Activated naive CD8-positive, alpha-beta T cell treated with anti-CD3 and anti-CD28 coated beads, Interleukin-2, amount 10 ng/mL, durations not matched to agents 7 days and 5 days (primary cell): ENCODE measurements at places on chromosomes 4 and X.

- no peaks in the 10 kb centered on the region for H3K4me1 ChIP-seq
- H3K27ac ChIP-seq = no peak overlapping the region
Measured at GRCh38 chr4:110108422-110108821, 90.0 kb downstream of the ELOVL6 start.

GRCh38 chr4:47010347-47010911, 17.0 kb upstream of the GABRA4 start:
- peak overlapping the region; percentile 74 for H3K27ac ChIP-seq
- H3K27me3 ChIP-seq = no peaks in the 10 kb centered on the region
- H3K4me3 ChIP-seq = peak overlapping the region; percentile 53
- peaks cover 8% of the 10 kb centered on the region for H3K4me1 ChIP-seq

DNA sequence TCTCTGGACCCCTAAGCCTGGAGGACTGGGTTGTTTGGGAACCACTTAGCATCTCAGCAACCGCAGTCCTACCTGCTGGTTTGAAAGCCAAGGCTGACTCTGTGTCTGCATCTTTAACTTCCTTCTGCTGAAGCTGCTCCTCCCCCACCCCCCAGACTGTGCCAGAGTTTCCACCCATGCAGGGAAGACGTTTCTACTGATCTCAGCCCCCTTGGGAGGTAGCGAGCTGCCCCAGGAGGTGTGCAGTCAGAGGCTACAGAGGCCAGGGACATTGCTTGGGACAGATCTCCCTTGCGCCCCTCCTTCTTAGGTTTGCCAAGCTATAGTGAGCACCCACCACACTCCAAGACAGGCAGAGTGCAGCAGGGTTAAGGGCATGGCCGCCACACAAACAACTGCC, 4.7 kb upstream of the FATE1 start:
- no peak for DNase-seq
- H3K27me3 ChIP-seq = no peaks in the 10 kb centered on the region
- H3K36me3 ChIP-seq = no peaks in the 10 kb centered on the region
- H3K4me1 ChIP-seq = no peaks in the 10 kb centered on the region
- no peak overlapping the region for H3K27ac ChIP-seq
- no peak overlapping the region for H3K4me3 ChIP-seq

DNA sequence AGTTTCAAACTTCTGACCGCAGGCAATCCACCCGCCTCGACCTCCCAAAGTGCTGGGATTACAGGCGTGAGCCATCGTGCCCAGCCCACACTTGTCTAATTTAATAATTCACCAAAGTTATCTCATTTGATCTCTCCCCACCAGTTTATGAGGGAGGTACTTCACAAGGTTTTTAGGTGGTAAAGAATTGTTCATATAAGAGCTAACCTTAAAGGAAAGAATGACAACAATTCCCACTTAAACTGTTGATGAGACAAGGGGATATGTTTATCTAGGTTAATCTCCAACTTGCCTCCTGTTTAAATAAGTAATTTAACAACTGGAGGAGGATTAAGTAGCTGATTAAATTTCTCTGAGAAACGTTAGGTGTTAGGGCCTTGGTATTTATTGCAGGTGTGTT, 117.6 kb upstream of the CBLL2 start:
- H3K4me3 ChIP-seq = no peak overlapping the region
- no peak for DNase-seq
- H3K27me3 ChIP-seq = peaks cover 2% of the 10 kb centered on the region
- no peak overlapping the region for H3K27ac ChIP-seq

GRCh38 chr4:130053723-130054122, 957.8 kb downstream of the C4orf33 start:
- H3K27me3 ChIP-seq = no peaks in the 10 kb centered on the region
- H3K4me1 ChIP-seq = no peaks in the 10 kb centered on the region
- no peak overlapping the region for H3K4me3 ChIP-seq
- no peak for DNase-seq
- no peak overlapping the region for H3K27ac ChIP-seq
- H3K36me3 ChIP-seq = no peaks in the 10 kb centered on the region

GRCh38 chr4:116342143-116342542, 743.2 kb downstream of the TRAM1L1 start:
- no peaks in the 10 kb centered on the region for H3K36me3 ChIP-seq
- no peak overlapping the region for H3K27ac ChIP-seq
- no peaks in the 10 kb centered on the region for H3K27me3 ChIP-seq
- no peak for DNase-seq

- H3K4me1 ChIP-seq = no peaks in the 10 kb centered on the region
- H3K36me3 ChIP-seq = no peaks in the 10 kb centered on the region
- no peak overlapping the region for H3K27ac ChIP-seq
- no peak for DNase-seq
- H3K4me3 ChIP-seq = no peak overlapping the region
Measured at GRCh38 chr4:10201381-10202223, 85.0 kb upstream of the WDR1 start.

GRCh38 chrX:20529301-20529700, 262.6 kb upstream of the RPS6KA3 start:
- DNase-seq = no peak
- no peak overlapping the region for H3K4me3 ChIP-seq
- H3K27me3 ChIP-seq = peaks cover 38% of the 10 kb centered on the region
- peaks cover 11% of the 10 kb centered on the region for H3K4me1 ChIP-seq

- no peaks in the 10 kb centered on the region for H3K27me3 ChIP-seq
- H3K27ac ChIP-seq = no peak overlapping the region
- DNase-seq = no peak
- H3K4me3 ChIP-seq = no peak overlapping the region
Measured at GRCh38 chrX:91039777-91040176, 394.9 kb upstream of the PABPC5 start.

- no peaks in the 10 kb centered on the region for H3K36me3 ChIP-seq
- peaks cover 15% of the 10 kb centered on the region for H3K27me3 ChIP-seq
- H3K4me3 ChIP-seq = no peak overlapping the region
- no peak for DNase-seq
- H3K27ac ChIP-seq = no peak overlapping the region
- no peaks in the 10 kb centered on the region for H3K4me1 ChIP-seq
Measured at GRCh38 chr4:169025184-169025583, 15.1 kb upstream of the CBR4 start.

DNA sequence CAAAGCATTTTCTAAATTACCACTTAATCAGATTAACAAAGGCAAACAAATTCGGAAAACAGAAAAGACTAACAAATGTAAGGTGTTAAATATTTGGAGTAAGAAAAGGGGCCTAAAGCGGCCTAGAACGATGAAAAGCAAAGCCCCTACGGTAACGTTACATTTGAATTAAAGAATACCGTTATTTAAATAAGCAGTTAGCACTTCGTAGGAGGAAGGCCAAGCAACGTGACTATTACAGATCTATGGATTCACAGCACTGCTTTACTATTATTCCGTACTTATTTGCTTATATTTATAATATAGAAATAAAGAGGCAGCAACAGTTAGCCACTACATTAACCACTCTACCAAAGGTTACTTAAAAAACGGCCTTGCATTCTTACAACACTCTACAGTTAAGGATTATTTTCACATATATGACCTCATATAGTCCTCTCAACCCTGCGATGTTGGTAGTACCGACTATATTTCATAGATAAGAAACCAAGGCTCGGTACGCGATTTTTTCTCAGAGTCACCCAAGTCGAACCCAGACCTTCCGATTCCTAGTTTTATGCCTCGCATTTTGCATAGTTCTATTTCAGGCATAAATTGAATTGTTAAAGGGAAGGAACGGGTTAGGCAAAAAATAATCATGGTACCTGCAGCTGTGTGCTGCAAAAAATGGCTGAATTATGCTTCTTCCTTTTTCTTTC, 2.9 kb downstream of the KLHL15 start:
- peaks cover 16% of the 10 kb centered on the region for H3K4me1 ChIP-seq
- peak overlapping the region; percentile 96 for H3K4me3 ChIP-seq
- DNase-seq = no peak
- H3K36me3 ChIP-seq = peaks cover 9% of the 10 kb centered on the region

- H3K36me3 ChIP-seq = no peaks in the 10 kb centered on the region
- no peak overlapping the region for H3K4me3 ChIP-seq
- H3K4me1 ChIP-seq = no peaks in the 10 kb centered on the region
- H3K27ac ChIP-seq = no peak overlapping the region
Measured at GRCh38 chrX:131271274-131271673, 17.8 kb downstream of the IGSF1 start.

- H3K4me1 ChIP-seq = no peaks in the 10 kb centered on the region
- DNase-seq = no peak
- H3K27me3 ChIP-seq = no peaks in the 10 kb centered on the region
- no peak overlapping the region for H3K27ac ChIP-seq
- H3K4me3 ChIP-seq = no peak overlapping the region
- no peaks in the 10 kb centered on the region for H3K36me3 ChIP-seq
Measured at GRCh38 chr4:159748834-159749444, 646.1 kb downstream of the RAPGEF2 start.

GRCh38 chrX:48648336-48648751, 35.3 kb upstream of the WAS start:
- DNase-seq = no peak
- H3K36me3 ChIP-seq = no peaks in the 10 kb centered on the region
- H3K4me3 ChIP-seq = no peak overlapping the region
- H3K4me1 ChIP-seq = peaks cover 3% of the 10 kb centered on the region

- no peaks in the 10 kb centered on the region for H3K36me3 ChIP-seq
- no peak overlapping the region for H3K27ac ChIP-seq
- no peak overlapping the region for H3K4me3 ChIP-seq
- DNase-seq = no peak
- H3K27me3 ChIP-seq = no peaks in the 10 kb centered on the region
- peaks cover 4% of the 10 kb centered on the region for H3K4me1 ChIP-seq
Measured at GRCh38 chrX:50003927-50004326, 81.5 kb downstream of the CLCN5 start.

- no peaks in the 10 kb centered on the region for H3K36me3 ChIP-seq
- H3K27me3 ChIP-seq = peaks cover 21% of the 10 kb centered on the region
- H3K4me1 ChIP-seq = no peaks in the 10 kb centered on the region
- no peak overlapping the region for H3K27ac ChIP-seq
Measured at GRCh38 chr4:168593399-168593798, 96.5 kb downstream of the PALLD start.

- H3K4me3 ChIP-seq = no peak overlapping the region
- H3K4me1 ChIP-seq = no peaks in the 10 kb centered on the region
- no peaks in the 10 kb centered on the region for H3K36me3 ChIP-seq
- no peak for DNase-seq
- peaks cover 5% of the 10 kb centered on the region for H3K27me3 ChIP-seq
- H3K27ac ChIP-seq = no peak overlapping the region
Measured at GRCh38 chr4:100989401-100989800, 357.9 kb downstream of the PPP3CA start.

DNA sequence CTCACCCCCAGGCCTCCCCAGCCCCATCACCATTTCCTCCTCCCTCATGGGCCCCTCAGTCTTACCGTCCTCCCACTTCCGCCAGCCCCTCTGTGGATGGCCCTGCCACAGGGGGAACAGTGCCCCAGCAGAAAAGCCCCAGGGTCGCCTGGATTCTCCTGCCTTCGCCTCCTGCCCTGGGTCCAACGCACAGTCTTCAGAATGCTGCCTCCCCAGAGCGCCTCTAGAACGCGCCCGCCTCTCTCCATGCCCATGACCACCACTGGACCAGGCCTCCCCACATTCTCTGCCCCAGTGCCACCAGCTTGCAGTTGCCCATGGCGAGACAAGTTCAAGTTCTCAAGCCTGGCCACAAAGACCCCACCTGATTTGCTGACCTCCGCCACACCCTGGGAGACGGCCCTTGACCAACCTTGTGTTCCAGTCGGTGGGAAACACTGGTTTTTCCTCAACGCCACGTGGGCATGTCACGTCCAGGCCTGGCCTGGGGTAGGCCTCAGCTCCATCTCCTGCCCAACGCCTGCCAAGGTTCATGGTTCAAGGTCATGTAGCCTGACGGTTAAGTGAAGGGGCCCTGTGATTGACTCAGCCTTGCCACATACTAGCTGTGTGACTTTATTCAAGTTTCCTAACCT, 634 bp upstream of the PLXNB3 start:
- no peak overlapping the region for H3K27ac ChIP-seq
- no peak overlapping the region for H3K4me3 ChIP-seq
- no peak for DNase-seq
- H3K36me3 ChIP-seq = no peaks in the 10 kb centered on the region
- no peaks in the 10 kb centered on the region for H3K27me3 ChIP-seq

DNA sequence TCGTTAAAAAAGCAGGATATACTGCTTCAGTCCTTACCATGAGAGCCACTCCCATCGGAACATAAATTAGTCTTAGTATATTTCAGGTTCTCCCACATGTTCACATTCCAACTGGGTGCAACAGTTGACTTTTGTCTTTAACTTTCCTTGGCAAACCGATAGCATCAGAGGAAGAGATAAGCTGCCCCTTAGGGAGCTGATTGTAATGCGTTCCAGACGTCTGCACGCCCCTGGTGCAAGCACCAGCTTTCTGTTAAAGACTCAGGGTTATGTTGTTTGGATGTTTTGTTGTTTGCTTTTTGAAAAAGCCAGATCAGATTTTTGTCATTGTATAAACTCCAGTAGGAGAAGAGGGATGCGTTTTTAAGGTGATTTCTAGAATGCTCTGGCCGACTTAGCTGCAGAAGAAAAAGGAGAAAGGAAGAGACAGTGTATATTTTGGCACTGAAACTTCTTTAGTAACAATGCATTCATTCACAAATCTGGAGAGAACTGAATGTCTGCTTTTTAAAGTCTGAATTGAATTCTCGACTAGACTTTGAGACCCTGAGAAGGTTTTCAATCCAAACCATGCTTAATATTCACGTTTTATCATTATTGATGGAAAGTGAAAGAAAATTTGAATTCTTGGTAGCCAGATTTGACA, 160.9 kb downstream of the CBR4 start:
- peak overlapping the region; percentile 15 for H3K4me3 ChIP-seq
- H3K27me3 ChIP-seq = peaks cover 13% of the 10 kb centered on the region
- H3K4me1 ChIP-seq = peaks cover 23% of the 10 kb centered on the region
- no peak for DNase-seq
- no peaks in the 10 kb centered on the region for H3K36me3 ChIP-seq
- H3K27ac ChIP-seq = no peak overlapping the region

DNA sequence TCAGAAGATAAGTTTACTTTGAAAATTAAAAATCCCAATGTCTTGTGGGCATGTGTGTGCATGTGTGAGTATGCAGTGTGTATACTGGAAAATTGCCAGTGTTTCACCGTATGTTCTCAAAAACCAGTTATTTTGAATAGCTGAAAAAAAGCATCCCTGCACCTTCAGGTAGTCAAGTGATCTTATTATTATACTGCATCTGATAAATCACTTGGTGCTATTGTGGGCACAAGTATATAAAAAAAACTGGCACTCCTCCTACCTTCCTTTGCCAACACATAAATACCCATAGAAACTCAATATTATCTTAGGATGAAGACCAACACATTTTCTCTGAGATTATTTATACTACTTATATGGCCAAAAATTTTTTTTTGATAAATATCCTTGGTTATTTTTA, 91.5 kb upstream of the MAP9 start:
- H3K4me3 ChIP-seq = no peak overlapping the region
- no peaks in the 10 kb centered on the region for H3K36me3 ChIP-seq
- no peaks in the 10 kb centered on the region for H3K4me1 ChIP-seq
- DNase-seq = no peak
